MM.1S (cell line): ENCODE measurements at places on chromosomes 2 and 18.
A peak's percentile ranks its signal among the peaks of the same experiment; 100 is the strongest.

DNA sequence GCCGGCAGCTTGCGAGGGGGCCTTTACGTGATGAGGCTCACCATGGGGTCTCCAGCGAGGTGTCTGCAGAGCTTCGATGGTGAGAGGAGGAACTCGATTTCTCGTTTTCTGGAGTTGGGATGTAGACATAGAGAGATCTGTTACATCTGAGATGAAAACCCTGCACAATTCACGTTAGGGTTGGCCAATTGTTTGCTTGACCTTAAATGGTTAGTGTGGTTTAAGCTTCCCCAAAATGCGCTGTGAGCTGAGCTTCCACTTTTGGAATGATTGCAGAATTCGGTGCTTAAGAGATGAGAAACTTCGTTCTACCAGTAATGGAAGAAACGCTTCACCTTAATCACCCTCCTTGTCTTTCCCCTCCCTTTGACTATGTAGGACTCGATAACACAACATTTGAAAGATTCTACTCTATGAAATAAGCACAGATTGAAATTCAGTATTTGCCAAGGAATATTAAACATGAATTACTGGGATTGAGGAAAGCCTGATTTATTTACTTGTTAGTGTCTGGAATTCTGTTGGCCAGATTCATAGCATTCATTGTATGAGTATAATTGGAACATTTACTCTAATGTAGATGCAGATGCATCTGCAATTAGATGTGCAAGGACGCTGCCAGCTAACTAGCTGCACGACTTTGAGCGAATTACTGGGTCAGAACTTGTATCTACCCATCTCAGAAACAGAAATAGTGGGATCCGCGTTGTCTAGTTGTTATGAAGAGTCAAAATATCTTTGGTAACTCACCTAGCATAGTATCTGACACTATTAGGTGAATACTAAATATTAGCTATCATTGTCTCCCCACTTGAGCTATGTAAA, 1.6 kb upstream of the KLF7 start:
- no peak for DNase-seq

DNA sequence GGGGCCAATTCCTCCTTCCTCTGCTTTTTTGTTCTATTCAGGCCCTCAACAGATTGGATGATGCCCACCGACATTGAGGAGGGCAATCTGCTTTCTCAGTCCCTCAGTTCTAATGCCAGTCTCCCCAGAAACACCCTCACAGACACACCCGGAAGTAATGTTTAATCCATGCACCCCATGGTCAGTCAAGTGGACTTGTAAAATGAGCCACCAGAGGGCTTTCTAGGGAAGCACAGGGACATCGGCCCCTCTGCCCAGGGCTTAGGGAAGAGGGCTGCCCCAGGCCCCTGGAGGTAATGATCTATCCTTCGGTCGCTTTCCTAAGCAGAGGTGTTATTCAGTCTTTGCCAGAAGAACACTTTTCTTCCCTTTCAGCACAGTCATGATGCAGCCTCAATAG, 107.4 kb downstream of the PDCL3 start:
- DNase-seq: no peak

DNA sequence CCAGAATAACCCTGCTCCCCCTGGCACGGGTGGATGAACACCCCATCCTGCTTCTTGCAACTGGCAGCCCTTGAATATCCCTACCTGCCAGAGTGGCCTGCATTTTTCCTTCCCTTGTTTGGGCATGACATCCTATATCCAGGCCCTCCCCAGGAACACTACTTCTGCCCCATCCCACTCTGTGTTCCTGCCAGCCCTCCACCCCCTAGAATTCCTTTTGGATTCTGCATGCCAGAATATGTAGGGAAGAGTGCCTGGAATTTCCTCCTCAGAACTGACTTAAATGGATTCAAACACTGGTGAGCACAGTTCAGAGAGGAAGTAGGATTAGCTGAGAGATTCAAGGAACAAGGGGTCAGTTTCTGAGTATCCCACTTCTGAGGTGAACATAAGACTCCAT, 123.5 kb upstream of the PELI1 start:
- no peak for DNase-seq

GRCh38 chr18:47953471-47953931, 23.0 kb upstream of the SMAD2 start:
- DNase-seq: peak; percentile 62

- DNase-seq: no peak
Observed at GRCh38 chr2:199973703-199974102, 18.3 kb downstream of the MAIP1 start.

DNA sequence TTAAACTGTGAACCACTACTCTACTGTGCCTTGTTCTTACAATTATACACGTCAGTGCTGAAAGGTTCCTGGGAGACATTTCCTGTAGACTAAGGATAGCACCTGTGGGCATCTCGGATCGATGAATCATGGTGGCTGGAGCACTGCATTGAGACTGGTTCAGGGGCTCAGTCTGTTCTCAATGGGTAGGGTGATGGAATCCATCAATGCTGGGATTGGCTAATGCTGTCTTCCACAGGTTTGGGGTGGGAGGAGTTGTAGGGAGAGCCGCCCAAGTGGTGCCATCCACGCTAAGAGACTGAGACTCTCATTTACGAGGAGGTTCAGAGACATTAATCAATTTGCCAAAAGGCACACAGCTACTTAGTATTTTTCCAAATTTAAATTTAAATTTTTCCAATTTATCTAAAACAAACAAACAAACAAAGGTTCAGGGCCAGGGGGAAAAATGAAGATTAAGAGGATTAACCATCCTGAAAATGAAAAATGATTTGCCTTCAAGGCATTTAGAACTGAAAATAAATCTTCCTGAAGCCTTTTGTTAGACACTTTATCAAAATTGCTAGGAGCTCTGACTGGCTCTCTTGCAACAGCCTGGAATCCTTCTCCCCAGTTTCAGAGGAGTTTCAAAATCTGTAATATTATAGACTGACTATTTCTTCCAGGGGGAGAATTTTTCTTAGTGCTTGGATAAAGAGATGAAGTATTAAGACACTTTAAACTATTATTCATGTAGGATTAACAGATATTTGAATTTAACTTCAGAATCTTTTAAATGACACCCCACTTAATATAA, 359.2 kb downstream of the TGIF1 start:
- no peak for DNase-seq

GRCh38 chr2:144704709-144705095, 184.8 kb upstream of the ZEB2 start:
- no peak for DNase-seq

DNA sequence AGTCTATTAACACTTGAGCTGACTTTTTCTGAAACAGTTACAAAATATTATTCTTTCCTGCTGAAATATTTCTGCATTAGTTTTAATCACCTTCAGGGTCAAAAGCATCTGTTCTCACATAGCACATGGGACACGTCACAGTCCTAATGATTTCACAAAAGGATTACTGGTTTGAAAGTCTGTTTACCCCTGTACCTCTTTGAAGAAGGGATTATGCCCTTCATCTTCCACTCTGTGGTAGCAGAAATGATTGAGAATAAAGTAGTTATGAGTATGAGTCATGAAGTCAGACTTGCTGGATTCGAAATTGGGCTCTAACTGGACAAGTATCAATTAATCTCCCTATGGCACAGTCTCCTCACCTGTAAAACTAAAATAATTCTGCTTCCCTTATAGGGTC, 121.2 kb downstream of the SATB2 start:
- no peak for DNase-seq

DNA sequence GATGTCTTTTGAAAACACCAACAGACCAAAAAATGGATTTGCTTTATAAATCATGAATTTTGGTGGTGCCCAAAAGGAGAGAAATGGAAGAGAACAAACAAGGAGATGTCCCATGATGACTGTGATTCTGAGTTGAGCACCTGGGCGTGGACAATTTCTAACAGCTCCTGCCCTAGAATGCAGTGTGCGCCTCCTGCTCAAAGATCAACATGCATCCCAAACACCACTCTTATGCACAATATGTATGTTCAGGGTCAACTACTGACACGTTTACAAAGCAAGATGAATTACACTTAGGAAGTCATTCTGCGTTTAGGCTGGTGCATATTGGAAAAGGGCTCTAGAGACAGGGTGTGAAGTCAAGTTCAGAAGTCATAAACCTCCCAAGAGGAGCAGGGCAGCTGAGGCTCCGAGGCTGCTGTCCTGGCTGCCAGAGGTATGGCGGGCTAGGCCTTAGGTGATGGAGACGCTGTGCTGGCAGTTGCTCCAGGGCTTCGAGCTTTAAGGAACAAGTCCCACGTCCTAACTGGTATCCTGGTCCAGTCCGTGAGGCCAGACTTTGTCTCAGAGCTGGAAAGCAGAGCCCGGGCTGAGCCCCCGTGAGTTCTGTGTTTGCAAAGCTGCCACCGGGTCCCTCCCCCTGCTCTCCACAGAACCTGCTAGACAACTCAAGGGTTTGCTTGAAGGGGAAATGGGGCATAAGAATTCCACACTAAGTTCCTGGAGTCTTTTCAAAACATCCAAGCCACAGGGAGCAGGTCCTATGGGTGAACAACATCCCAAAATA, 74.0 kb downstream of the ZNF516 start:
- no peak for DNase-seq

DNA sequence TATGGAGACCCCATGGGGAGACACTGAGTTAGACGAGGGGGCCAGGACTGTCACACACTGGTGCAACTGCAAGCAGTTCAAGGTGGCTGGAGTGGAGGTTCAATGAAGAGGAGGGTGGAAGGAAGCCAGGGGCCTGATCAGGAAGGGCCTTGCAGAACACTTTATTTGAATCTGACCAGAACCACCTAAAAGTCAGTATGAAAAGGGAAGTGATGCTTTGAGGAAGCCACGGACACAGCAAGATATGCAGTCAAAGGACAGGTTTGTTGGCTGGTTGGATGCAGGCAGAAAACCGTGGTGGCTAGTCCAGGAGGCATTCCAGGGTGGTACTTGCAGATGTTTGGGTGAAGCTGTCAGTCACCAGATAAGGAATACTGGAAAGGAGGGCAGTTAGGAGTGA, 3.5 kb upstream of the FAM124B start:
- no peak for DNase-seq

DNA sequence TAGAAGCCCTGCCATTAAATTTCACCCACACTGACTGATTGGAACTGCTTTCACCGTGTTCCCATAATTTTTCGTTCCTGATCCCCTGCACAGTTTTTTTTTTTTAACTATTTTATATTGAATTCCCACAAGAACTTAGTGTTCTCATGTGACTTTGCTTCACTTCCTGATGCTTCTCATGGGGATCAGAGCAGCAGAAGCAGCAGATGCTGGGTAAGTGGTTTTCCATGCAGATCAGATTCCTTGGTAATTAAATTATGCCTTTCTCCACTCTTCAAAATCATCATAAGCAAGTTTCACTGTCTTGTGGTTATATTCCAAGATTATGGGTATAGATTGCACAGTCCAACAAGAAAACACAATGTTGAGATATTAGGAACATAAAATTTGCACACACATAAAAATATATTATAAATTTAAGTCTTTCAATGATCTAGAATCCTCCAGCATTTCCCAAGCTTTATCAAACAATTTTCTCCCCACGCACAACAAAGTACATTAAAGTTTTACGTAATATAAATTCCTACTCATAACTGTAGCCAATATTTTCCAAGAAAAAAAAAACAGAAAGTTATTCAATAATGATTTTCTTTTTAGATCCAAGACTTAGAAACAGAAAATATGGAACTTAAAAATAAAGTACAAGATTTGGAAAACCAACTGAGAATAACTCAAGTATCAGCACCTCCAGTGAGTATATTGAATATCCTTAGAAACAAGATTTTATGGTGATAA, 277.9 kb downstream of the GULP1 start:
- no peak for DNase-seq

DNA sequence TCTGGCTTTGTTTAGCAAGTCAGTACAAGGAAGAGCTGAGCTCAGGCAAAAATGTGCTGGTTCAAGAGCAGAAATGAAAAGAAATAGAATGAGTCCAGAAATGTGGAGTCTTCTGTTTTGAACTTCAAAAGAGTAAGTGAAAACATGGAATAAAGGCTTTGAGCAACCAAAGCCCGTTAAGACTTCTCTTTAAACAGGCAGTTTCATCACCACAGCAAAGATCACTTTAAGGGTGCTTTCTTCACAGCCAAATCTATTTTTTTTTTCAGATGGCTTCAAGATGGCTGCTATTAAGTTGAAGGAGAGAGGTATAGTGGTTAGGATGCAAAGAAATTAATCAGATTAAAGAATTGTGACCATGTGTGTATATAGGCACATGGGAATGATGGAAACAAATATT, 2.0 kb upstream of the CHRNA1 start:
- no peak for DNase-seq

DNA sequence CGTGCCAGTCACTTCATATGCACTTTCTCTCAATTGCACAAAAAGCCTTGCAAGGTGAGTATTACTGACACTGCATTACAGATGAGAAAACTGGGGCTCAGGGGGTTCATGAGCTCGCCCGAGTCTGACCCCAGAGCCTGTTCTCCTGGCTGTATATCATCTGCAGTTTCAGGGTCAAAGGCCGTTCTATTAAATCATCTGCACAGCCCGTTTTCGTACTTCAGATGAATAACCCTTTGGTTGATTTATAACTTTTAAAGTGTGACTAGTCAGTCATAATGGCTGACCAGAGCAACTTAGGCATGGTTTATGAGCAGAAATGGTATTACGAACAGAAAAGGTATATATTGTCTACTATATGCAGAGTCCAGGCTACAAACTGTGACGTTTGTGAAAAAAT, 35.3 kb upstream of the NPAS2 start:
- no peak for DNase-seq

GRCh38 chr2:227267410-227268115, 57.5 kb upstream of the MFF start:
- DNase-seq: no peak

DNA sequence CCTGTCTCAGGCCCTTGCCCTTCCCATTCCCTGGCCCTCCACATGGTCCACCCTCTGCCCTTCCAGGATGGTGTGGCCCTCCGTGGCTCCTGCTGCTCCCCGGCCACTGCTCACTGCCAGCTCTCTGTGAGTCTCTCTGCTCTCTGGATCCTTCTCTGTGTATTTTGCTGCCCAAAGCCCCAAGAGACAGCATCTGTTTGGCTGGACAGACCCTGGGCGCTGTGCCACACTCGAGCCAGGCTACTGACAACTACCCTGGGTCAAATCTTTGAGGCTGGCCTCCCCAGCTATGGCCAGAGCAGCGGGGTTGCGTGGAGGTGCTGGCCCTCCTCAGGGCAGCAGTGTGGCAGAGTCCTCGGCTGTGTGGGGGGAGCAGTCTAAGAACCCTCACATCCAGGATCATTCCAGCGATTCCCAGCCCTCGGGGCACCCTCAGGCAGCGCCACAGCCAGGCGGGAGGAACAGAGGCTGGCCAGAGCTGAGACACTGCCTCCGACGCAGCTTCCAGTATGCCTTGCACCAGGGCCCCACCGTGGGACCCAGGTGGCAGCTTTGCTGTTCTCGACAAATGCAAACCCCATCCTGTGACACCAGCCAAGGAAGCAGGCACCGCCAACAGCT, 139.4 kb upstream of the GLI2 start:
- DNase-seq: no peak

DNA sequence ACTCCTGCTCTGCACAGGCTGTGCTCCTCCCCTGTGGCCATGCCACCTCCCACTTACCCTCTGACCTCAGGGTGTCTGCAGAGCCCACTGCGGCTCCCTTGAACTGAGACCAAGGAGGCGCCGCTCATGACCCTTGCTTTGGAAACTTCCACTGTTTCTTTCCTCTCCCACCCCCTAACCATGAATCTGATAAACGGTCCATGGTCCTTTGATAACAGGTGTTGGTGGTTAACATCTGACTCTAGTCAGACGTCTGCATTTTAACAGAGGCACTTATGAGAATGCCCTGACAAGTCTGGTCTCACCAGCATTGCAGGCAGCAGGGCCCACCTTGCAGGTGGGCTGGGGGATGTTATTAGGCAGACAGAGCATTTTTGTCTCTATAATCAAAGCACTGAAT, 113.6 kb upstream of the APCDD1 start:
- DNase-seq: no peak
